ENCODE measurements at places on chromosomes 3 and 15.

GRCh38 chr3:177410730-177411129 is 213.4 kb upstream of the TBL1XR1 start:
- DNase-seq: no peak

DNA sequence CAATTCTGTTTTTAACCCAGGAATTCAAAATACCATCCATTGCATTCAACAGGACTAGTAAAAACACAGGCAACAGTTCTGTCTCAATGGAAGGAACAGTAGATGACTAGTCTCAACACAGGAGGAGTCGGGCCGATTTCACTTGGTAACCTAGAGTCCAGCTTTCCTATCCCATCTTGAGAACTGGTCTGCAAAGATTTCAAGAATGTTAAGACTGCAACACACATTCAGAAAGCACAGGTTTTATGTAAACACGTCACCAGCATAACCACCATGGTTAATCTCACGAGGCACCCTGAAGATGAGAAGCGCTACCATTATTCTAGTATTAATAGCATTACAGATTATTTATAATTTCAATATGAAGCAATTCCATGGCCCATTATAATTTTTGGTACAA is 22.0 kb downstream of the UQCC5 start:
- DNase-seq: no peak

- peak; percentile 77 for DNase-seq
Measured at GRCh38 chr3:169668072-169668956, 4.8 kb upstream of the MECOM start.

DNA sequence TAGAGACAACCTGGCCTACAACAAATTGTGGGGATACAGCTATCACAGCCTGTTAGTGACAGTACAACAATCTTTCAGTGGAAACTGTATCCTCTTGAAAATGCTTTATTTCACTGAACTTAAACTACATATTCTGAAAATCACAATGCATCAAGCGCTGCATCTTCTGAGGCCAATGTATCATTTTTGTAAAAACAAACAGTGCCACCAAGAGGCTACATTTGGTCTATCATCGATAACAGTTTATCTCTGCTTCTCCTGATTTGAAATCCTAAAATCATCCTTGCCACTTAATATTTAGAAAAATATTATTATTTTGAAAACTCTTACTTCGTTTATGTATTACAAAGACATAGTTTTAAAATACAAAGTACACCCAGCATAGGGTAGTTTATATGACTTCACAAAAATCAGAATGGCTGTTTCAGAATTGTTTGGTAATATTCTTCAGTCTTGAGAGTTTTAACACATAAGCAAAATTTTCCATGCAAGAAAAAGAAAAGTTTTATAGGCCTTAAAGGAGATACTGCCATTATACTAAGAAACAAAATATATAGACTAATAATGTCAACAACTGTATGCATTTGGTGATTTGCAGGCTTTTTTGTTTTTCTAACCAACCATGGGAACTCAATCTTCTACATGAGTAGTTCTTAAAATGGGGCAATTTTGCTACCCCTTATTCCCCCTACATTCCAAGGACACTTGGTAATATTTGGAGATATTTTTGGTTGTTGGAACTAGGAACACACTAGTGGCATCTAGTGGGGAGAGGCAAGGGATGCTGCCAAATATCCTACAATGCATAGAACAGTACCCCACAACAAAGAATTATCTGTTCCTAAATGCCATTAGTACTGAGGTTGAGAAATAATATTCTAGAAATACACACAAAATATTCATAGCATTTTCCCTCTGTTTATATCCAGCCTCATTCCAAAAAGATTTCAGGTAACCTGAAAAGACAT is 42.3 kb downstream of the WDR72 start:
- no peak for DNase-seq

GRCh38 chr3:133211449-133211848 is 173.3 kb downstream of the TMEM108 start:
- no peak for DNase-seq

DNA sequence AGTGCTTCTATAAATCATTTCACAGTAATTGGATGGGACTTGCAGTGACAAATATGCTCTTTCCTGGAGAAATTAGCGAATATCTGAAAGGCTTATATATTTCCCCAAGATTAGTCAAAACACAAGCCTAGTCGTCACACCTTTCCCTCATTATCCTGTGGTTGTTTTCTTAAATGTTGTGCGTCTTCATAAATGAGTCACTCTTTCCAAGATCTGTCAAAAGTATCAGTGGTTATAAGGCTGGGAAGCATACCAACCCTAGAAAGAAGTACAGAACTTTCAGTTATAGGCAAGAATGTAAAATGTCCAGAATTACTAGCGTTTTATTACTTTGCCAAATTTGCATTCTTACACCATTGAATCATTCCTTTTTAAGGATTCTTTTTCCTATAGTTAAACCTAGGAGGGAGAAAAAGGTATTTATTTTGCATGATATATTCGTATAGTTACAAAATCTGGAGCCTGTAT is 33.6 kb downstream of the TMEM212 start:
- no peak for DNase-seq

- no peak for DNase-seq
Measured at GRCh38 chr3:52434491-52435115, 10.3 kb downstream of the SEMA3G start.

DNA sequence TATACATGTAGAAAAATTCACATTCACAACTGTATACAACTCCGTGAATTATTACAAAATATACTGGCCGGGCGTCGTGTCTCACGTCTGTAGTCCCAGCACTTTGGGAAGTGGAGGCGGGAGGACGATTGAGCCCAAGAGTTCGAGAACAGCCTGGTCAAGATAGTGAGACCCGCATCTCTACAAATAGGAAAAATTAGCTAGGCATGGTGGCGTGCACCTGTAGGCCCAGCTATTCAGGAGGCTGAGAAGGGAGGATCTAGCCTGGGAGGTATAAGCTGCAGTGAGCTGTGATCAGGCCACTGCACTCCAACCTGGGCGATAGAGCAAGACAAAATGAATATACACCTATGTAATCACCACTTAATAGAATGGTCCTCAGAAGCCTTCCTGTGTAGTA is 1.3 kb downstream of the RAD51 start:
- no peak for DNase-seq

- no peak for DNase-seq
Measured at GRCh38 chr15:39300451-39301153, 280.3 kb upstream of the THBS1 start.

DNA sequence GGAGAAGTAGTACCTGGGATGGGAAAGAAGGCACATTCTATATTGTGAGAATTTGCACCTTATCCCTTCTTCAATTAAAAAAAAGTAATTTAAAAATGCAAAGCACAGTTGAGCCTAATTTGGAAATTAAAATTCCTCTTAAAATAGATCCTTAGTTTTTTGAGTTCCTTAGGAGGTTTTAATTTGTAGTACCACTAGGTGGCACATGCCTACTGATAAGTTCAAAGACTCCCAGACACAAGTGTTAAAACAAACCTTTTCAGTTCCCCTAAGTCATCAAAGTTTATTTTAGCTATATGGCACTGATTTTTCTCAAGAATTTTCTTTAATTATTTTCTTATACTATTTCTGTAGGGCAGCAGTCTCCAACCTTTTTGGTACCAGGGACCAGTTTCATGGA is 127.6 kb upstream of the AZI2 start:
- DNase-seq: no peak

DNA sequence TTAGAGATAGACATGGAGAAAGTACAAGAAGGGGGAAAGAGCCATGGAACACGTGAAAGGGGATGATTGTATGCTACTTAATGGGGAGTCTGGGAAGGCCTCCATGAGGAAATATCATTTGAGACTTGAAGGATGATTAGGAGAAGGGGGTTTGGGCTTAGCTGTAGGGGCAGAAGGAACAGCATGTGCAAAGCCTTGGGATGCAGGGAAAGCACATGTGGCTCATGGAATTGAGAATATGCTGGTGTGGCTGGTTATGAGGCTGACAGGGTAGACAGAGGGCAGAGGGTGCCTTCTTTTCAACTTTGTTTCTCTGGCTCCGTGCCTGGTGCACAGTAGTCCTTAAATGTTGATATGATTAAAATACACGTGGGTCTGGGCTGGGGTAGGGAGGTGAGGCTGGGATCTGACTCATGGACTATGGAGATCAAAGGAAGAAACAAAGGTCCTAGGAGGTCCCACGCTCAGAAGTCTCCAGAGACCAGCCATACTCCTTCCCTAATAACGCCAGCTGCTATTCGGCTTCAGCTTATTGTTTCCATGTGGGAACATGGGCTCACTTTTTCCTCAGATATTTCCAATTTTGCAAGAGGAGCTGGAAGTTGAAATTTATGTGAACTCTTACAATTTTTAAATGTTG is 1.1 kb downstream of the GTF2E1 start:
- DNase-seq: no peak
